Gastroesophageal sphincter (tissue), 4 donors: ENCODE measurements at places on chromosomes 6 and 20.

DNA sequence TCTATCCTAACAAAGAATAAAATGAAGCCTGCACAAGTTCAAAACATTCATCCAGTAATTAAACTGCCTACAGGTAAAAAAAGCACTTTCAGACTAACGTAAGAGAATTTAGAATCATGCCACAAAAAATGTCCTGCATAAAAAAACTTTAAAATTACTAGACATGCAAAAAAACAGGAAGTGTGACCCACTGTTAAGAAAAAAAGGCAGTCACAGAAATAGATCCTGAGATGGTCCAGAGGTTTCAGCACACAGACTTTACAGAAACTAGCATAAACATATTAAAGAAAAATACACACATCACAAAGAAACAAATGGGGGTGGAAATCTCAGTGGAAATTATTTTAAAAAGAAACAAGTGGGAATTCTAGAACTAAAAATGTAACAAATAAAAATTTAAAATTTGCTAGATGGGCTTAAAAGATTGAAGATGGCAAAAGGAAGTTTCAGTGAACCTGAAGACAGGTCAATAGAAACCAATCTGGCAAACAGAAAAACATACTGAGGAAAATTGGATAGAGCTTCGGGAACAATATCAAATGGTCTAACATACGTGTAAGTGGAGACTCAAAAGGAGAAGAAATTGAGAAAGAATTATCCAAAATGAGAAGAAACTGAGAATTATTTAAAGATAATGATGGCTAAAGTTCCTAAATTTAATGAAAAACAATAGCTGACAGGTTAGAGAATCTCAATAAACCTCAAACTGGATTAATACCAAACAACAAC lies 3.4 kb upstream of the ZNF133 start:
- ATAC-seq = no peak

GRCh38 chr6:137705160-137706082 lies 161.6 kb upstream of the TNFAIP3 start:
- no peak for ATAC-seq

- ATAC-seq = no peak
These were observed 772.7 kb downstream of the MAFB start for GRCh38 chr20:39916236-39916765.

DNA sequence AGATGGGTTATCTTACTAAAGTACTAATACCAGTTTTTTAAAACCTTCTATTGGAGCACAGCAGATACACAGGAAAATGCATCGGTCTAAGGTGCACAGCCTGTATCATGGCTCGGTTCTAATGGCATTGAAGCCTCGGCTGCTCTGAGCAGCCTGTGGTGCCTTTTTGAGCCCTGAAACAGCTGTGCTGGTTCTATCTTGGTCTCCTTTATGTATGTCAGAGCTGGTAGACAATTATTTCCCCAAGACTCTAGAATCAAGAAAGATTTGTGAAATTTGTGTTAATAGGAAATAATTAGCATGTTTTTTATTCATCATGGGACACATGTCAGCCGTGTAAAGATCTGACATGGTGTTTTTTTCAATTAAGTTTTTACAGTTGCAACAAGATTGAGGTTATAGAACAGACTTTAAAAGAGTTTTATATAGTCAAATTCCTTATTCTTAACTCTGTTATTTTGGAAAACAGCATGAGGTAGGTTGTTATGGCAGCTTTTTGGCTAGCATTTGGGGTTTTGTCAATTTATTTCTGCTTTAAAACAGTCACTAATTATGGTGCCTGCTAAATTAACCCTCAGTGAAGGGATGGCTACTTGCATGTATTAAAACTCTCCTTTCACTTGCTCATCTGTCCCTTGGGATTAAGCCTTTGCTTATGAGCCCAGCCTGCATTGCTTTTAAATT lies 40.3 kb upstream of the C20orf144 start:
- no peak for ATAC-seq

DNA sequence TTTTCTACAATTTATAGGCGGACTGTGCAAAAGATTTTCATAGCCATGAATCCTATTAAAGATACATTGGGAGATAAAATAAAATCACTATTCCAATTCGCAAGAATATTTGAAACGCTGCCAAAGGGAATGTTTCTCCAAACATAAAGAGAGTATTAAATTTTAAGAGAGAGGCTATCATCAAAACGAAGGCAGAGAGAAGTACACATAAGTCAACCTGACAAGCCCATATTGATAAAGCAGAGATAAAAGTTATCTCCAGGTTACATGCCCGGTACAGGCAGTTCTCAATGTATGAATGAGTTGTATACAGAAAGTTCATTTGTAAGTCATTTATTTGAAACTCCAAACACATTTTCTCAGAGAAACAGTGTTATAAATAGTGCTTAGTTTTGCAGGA lies 193.1 kb downstream of the ATXN1 start:
- ATAC-seq = no peak

- no peak for ATAC-seq
These were observed 7.8 kb upstream of the GFOD1 start for GRCh38 chr6:13495112-13495776.

GRCh38 chr20:45469336-45470261 lies at the start of gene WFDC2:
Gene WFDC2, plus strand, starts transcription at chr20:45469753. Its CDS starts 29 bp downstream, at chr20:45469782.
- ATAC-seq = peak; percentile 35

- peak; percentile 82 for ATAC-seq
These were observed at the start of gene MTHFD1L for GRCh38 chr6:150865406-150866146. Gene MTHFD1L, plus strand, starts transcription at chr6:150865702. Its CDS starts 121 bp downstream, at chr6:150865823.

- ATAC-seq = no peak
These were observed at the start of gene GPR6 for GRCh38 chr6:109978174-109979032. Gene GPR6, plus strand, starts transcription at chr6:109978311. Its CDS starts 802 bp downstream, at chr6:109979113.

GRCh38 chr6:148329596-148330381 lies 12.8 kb upstream of the SASH1 start:
- peak; percentile 68 for ATAC-seq
